Frontal cortex (tissue), 4 donors: ENCODE measurements at places on chromosomes 5 and 9.

- no peak for DNase-seq
Observed at GRCh38 chr5:175107028-175107588, 336.9 kb downstream of the DRD1 start.

DNA sequence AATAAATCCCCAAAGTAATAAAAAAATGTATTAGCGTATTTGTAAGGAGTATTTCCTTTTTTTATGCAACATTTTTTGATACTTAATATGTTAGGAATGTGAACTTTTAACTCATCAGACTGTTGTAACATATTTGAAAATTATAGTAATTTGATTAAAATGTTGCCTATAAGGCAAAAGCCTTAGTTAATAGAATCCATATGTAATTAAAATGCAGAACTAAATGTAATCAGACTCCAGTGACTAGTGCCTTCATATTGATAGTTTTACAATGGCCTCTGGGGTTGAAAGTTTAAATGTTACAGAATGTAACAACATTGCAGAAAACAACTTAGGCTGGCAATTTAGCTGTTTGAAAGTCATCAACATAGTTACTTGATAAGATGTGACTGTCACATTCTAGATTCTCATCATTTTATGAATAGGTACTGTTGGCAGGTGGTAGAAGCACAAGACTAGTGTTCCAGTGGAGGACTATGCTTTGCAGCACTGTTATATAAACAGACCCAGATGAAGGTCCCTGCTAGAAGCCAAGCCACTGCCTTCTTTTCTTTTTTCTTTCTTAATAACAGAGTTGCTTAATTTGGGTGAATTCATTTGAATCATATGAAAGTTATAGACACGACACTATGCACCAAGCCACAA is 382.9 kb downstream of the CCDC171 start:
- DNase-seq, result no peak

DNA sequence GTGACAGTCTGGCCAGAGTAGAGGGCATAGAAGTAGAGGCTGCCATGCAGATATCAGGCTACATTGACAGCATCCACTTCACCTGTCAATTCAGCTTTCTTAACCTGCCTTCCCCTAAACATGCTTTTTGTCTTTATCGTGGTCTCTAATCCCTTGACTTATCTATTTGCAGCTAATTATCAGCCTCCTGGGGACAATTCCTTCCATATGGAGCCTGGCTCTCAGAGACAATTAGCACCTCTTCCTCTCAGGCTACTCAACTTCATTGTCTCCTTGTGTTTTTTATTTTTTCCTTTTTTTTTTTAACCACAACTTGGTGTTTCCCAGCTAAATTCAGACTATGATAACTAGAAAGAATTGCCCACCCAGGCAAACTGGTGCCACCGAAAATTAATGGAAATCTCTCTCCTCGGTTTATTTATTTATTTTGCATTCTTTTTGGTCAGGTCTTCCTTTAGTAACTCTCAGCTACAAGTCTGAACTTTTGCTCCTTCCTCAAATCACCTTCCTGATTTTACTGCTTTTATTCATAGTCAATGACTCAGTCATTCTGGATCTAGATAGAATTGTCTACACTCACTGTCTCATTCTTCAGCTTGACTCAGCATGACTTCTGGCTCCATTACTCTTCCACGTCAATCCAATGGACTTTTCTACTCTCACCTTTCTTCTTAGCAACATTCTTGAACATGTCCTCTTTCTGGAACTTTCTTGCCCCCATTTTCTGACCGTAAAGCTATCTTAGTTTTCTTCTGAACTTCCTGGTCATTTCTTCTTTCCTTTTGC is 63.0 kb upstream of the BASP1 start:
- DNase-seq, result no peak

DNA sequence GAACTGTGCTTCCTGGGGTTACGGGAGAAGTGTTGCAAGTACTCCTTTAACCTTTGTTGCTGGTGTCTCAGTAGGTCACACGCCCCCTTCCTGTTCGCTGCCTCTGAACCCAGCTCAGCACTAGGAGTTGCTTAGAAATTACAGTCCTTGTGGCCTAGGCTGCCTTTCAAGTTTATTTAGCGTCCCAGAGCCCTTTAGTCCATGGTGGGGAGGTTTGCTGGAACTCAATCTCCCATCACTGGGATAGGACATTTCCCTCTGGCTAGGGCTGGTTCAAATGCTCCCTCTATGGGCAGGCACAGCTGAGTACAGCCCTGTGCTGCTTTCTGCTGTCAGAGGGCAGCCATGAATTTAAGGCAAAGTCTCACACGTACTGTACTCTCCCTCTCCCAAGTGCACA is 4.7 kb downstream of the IFNA8 start:
- no peak for DNase-seq

DNA sequence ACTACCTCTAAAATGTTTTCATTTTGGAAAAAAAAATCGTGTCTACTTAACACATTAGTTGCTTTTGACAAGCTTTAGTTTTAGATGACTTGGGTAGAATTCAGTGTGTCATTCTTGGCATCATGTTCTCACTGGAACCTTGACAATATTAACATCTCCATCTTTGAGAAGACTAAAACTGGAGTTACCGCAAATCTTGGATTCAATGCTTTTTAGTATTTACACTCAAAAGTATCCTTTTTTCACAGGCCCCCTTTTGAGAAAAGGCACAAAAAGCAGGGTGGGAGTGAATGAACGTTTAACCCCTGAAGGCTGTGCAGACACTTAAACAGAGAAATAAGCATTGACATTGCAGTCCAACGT is 549.1 kb downstream of the CSNK1G3 start:
- DNase-seq, result no peak

GRCh38 chr9:129682381-129682780 is 16.9 kb downstream of the PRRX2 start:
- DNase-seq, result no peak

- no peak for DNase-seq
Observed at GRCh38 chr9:137721899-137722298, 103.1 kb downstream of the EHMT1 start.
